ENCODE measurements at places on chromosomes 3 and 15.

- no peak for DNase-seq
Observed at GRCh38 chr3:170485696-170486095, 67.0 kb downstream of the CLDN11 start.

- DNase-seq = no peak
Observed at GRCh38 chr15:72168131-72168807, 29.3 kb downstream of the GRAMD2A start.

GRCh38 chr3:66017591-66017990 lies 21.1 kb downstream of the MAGI1 start:
- DNase-seq = no peak

DNA sequence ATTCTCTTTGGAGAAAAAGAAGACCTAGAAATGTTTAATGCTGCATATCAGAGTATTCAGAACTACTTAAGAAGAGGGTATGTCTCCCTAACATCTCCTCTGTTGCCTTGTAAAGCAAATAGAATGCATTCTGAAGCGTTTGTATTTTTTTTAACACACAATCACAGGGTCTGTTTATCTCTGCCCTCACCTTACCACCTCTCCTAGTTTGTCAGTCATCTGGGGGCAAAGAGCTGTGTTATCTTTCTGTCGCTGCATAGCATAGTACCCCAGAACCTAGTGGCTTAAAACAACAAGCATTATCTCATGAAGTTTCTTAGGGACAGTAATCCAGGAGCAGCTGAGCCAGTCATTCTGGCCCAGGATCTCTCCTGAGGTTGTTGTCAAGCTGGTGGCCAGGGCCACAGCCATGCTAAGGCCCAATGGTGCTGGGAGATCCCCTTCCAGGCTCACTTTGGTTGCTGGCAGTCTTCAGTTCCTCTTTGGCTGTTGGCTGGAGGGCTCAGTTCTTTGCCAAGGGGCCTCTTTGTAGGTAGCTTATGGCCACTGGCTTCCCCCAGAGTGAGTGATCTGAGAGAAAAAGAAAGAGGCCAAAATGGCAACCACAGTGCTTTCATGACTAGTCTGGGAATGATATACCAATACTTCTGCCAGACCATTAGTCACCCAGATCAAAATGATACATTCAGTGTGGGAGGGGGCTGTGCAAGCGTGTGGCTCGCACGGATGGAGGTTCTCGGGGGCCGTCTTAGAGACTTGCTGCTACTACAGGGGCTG lies 17.8 kb downstream of the EDEM1 start:
- no peak for DNase-seq

GRCh38 chr3:99845999-99846398 lies 28.3 kb downstream of the CMSS1 start:
- no peak for DNase-seq

DNA sequence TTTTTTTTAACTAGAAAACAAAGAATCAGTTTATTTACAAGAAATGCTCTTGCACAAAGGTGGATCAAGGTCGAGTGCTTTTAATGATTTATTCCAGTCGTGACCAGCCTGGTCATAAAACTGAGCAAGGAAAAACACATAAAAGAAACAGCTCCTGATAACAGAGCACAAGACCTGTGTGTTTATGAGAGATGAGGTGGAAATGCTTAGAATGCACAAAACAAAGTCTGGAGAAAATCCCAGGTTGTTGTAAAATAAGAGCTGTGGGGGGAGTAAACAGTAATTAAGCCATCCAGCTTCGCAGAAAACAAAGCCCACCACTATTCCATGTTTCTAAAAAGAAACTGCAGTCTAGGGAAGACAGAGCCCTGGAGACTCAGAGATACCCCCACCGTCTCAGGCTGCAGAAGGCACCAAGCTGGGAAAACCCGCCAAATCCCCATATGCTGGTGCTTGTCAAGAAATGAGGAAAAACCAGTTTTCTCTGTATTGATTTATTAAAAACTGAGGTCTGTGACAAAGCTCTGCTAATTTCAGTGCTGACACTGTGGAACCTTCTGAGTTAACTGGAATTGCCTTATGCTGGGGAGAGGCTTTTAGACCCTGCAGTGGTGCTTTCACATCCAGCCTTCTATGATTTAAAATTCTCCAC lies 139.3 kb downstream of the ADAMTS17 start:
- no peak for DNase-seq

DNA sequence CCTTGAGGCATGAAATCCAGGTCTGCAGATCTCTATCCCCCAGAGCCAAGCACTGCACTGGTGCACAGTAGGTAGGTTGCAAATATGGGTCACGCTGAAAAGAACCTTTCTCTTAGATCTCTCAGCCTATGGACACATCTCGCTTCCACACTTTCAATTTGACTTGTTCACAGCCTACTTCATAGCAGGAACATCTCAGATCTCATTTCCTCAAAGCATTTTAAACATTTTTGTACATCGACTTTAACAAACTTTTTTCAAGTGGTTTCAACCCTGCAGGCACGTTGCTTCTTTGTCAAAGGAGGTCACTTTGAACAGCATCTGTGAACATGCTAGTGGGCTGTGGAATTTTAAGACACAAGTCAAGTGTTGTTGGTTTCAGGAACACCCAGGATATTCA lies 76.0 kb downstream of the SLC12A8 start:
- DNase-seq = no peak

DNA sequence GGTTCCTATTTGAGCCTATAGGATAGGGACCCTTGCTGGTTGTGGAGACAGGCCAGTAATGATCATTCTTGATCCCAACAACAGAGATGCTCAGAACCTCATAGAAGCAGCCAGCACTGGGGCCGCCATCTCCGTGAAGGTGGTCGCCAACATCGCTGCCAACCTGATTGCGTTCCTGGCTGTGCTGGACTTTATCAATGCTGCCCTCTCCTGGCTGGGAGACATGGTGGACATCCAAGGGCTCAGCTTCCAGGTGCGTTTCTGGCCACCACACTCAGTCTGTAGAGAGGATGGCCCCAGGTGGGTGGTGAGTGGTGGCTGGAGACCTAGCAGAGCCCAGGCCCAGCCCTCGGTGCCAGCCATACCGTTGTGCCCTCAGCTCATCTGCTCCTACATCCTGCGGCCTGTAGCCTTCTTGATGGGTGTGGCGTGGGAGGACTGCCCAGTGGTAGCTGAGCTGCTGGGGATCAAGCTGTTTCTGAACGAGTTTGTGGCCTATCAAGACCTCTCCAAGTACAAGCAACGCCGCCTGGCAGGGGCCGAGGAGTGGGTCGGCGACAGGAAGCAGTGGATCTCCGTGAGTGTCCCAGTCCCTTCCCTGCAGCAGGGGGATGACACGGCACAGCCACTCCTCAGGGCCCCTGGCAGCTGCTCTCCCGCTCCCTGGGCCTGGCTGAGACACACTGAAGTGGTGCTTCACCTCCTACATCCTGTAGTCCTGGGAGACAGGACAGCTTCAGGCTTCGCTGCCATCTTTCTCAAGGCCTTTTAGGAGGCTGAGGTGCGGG lies 46.5 kb upstream of the PDE8A start:
- no peak for DNase-seq

- DNase-seq = no peak
Observed at GRCh38 chr3:71436337-71436736, 147.2 kb downstream of the FOXP1 start.

DNA sequence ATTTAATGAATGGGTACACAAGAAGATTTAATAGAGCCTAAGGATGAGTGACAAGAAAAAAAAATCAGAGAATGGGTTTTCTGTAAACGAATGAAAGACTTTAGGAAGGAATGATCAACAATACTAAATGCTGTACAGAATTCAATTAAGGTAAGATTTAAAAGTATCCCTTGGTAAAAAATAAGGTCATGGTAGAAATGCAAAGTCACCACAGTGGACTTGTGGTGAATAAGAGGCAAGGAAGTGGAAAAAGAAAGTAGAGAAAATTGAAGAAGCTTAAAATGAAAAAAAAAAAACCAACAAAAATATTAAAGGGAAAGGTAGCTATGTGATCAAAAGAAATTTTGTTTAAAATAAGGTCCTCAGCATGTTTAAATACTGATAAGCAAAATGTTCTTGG lies 82.4 kb downstream of the PLSCR2 start:
- DNase-seq = no peak

- DNase-seq = no peak
Observed at GRCh38 chr15:42679285-42680141, 57.4 kb downstream of the CDAN1 start.

GRCh38 chr3:100463646-100464155 lies 28.7 kb upstream of the TMEM45A start:
- DNase-seq = no peak

- DNase-seq = no peak
Observed at GRCh38 chr15:28903555-28903954, 17.8 kb downstream of the APBA2 start.

DNA sequence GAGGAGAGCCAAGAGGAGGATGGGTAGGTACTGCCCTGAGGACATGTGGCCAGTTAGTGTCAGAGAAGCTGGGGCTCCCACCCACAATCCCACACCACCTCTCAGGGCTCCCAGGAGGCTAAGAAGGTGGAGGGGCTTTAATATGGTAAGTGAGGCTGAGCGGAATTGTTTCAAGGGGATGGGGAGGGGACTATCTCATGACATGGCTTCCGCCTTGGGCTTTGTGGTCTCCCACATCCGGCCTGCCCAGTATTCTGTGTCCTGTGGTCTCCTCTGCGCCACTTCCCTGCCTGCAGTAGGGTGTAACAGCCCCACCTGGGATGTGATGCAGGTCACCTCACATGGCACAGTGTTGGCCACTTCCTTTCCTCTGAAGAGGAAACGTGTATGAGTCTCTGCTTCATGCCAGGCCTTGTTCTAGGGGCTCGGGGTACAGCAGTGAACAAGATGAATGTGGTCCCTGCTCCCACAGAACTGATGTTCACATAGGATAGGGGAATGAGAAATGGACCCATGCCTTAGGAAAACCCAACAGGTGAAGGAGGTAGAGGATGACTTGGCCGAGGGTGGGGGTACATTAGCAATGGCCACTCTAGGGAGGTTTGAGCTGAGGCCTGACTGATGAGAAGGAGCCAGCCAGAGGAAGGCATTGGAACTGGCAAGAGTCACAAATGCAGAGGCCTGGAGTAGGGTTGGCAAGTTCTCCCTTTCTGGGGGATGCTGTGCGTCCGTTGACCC lies 3.2 kb downstream of the NEIL1 start:
- DNase-seq = peak; percentile 56

DNA sequence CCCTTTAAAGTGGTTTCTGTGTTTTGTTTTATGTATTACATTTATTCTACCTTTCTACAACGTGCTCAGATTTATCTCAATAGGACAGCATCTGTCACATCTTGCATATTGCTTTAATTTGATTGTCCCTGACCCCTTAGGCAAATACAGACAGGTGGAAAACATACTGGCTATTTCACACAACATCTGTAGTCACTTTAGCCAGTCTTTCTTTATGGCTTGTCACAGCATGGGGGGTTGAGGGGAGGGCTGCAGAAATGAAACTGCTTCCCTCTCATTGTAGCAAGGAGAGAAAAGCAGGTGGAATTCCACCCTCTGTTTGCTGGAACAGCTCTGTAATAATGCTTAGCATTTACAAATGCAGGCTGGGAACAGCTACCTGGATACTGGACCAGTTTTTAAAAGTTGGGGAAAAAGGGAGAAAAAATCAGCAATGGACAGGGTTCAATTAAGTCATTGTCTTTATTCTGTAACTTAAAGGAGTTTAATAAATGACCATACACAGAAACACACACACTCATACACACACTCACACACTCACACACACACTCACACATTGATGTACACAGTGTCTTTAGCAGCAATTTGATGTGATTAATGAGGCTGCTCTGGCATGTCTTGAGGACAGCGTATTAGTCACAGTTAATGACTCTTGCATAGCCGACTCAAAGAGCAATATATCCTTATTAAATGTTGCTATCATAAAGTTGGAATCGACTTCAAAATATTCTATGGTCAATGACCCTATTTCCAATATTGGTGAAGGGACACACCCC lies 283.7 kb upstream of the GBE1 start:
- DNase-seq = no peak

DNA sequence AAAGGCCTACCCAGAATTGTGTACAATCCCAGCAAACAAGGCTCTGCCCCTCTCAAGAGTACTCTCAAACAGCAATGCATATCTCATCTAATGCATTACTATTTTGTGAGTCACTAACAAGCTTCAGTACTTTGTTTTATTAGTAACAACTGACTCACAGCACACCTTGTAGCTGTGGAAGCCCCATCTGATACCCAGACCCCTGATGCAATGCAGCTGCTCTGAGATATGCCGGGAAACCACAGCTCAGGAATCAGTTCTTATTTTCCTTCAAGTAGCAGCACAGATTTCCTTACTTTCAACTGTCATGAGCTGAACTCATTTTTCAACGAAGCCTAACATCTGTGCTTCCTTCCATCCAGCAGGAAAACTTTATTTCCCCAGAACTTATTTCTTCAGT lies 37.8 kb downstream of the CCNL1 start:
- DNase-seq = no peak

- no peak for DNase-seq
Observed at GRCh38 chr3:52177701-52178042, 20.3 kb upstream of the ALAS1 start.

DNA sequence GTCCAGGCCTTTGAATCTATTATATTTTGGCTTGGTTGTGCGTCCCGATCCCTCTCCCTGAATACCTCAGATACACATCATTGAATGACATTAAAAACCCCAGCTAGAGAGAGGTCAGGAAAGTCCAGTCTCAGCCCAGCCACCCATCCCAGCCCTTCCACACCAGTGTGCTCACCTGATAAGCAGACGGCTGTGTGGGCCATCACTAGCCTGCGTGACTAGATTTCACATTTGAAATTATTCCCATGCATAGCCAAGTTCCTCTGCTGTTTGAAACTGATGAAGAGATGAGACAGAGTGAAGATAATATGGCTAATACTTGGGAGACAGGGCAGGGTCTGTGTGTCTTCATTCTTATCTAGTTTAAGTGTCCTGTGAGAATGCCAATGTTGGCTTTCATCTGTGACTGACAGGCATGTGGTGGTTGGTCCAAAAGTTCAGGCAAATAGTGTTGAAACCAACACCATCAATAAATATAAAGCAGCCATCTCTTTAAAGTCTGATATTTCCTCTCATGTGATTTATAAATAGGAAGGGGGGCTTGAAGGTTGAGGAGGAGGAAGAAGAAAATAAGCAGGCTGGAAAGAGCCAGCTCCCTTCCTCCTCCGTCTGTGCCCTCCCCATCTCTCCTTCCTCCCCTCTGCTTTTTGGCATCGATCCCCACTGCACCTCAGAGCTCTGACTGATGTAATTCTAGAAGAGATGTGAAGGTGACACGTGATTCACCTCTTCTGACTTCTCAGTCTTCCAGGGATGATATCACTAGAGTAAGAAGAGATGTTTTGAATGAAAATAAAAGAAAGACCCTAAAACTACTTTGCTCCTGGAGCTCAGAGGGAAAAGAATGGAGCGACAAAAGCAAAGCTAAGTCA lies 5.1 kb downstream of the FAM43A start:
- no peak for DNase-seq

GRCh38 chr3:37031096-37031682 lies 37.9 kb downstream of the MLH1 start:
- no peak for DNase-seq

All from stimulated activated CD8-positive, alpha-beta memory T cell treated with anti-CD3 and anti-CD28 coated beads, Interleukin-4, amount 100 ng/mL, for 4 hours (primary cell).